NCI-H1105 (cell line): ENCODE measurements at places on chromosomes 1 and 21.

GRCh38 chr21:15566703-15567102, 163.1 kb upstream of the USP25 start:
- DNase-seq = no peak

DNA sequence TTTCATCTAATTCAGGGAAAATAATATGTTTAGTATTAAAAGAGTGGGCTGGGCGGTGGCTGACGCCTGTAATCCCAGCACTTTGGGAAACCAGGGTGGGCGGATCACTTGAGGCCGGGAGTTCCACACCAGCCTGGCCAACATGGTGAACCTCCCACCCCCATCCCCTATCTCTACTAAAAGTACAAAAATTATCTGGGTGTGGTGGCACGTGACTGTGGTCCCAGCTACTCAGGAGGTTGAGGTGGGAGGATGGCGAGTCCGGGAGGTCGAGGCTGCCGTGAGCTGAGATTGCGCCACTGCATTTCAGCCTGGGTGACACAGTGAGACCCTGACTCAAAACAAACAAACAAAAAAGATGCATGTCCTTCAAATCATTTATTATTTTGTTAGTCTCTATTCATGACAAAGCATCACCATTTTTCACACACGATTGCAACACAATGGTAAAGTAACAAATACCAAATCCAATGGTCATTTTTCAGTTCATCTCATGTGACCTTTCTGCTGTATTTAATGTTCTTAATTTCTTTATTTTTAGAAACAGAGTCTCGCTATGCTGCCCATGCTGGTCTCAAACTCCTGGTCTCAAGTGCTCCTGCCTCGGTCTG, 1.0 kb downstream of the MSH4 start:
- DNase-seq = no peak

GRCh38 chr1:37752583-37753471, 12.1 kb downstream of the EPHA10 start:
- DNase-seq = peak; percentile 48

- DNase-seq = no peak
These were observed 12.3 kb downstream of the CCDC185 start for GRCh38 chr1:223405507-223405906.

DNA sequence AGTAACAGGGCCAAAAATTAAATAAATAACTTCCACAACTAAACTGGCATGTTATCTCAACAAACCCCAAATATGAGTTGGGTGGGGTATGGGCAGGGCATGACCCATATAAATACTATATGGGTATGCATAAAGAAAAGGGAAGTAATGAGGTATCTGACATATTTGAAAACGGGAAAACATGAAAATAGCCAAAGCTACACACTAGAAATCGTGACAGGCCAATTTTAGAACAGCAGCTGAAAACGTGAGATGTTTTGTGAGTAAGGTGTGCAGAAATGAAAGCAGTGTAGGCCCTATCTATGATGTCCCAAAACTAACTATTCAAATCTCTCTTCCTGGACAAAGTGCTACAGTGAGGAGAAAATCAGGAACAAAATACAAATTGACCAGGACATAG, 537.9 kb upstream of the NR5A2 start:
- no peak for DNase-seq

DNA sequence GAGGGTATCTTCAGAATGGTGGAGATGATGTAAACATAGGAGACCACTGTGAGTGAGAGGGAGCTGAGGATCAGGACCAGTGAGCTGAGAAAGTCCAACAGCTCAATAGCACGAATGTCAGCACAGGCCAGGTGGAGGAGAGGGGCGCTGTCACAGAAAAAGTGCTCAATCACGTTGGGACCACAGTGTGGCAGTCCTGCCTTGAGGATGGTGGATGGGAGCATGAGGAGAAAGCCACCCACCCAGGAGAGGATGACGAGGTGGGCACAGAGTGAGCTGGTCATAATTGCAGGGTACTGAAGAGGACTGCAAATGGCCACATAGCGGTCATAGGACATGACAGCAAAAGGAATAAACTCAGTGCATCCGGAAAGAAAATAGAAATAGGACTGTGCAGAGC, 8.1 kb downstream of the OR11L1 start:
- no peak for DNase-seq

DNA sequence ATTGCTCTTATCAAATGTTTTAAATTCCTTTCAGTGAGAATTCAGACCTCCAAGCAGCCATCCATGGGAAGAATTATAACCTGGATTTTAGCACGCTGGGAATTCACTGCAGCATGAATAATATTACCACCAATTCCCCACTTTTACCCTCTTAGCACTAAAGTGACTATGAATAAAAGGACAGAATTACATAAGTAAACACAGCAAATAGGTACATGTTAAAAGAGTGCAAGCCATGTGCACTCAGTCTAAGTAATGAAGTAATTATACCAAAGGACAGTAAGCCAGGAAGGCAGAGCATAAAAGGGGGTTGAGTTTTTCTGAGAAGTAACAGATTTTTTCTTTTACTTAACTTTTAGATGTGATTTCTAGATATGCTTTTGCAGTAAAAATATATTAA, 176.3 kb downstream of the DENND1B start:
- peak; percentile 82 for DNase-seq

DNA sequence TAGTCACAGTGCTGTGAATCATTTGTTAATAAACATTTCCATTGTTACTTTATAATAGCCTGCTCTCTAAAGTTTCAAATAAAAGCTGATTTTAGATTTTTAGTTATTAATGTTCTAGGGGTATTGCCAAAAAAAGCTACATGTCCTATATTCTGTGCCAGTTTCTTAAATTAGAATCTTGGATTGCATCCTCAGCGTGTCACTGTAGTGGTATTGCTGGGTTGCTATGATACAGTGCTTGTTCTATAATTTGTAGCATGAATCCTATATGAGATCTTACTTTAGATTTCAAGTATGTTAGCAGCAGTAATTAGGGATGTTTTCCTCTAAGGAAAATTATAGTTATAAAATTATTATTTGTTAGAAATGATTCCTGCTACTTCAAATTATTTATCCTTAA, 16.4 kb downstream of the PPP2R5A start:
- DNase-seq = no peak

DNA sequence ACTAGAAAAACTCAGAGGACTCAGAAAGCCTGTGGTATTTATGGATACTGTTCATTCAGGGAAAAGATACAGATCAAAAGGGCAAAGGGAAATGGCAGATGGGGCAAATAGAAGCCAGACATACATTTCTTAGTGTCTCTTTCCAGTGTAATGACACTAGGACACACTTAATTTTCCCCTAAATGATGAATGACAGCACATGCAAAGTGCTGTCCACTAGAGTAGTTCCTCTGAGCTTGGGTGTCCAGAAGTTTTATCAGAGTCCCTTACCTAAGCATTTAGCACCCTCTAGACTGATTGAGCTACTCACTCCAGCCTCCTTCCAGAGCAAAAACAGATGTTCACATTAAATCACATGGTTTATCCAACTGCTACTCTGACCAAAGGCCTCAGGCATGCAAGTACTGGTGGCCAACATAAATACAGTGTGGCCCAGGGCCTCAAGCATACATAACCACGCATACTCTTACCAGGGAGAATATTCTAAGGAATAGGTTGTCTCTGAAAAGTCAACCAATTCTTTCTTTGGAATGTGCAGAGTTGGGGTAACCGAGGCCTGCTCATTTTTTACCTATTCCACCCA, 166.9 kb downstream of the NCAM2 start:
- no peak for DNase-seq

DNA sequence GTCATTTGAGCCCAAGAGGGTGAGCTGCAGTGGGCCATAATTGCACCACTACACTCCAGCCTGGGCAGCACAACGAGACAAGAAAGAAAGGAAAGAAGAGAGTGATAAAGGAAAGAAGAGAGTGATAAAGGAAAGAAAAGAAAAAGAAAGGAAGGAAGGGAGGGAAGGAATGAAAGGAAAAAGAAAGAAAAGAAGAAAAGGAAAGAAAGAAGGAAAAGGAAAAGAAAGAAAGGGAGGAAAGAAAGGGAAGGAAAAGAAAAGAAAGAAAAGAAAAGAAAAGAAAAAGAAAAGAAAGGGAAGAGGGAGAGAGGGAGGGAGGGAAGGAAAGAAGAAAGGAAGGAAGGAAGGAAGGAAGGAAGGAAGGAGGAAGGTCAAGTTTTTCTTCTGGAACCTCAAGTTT, 17.5 kb downstream of the TRIT1 start:
- DNase-seq = no peak
